ENCODE measurements at places on chromosomes 5 and 9.

- DNase-seq = no peak
Measured at GRCh38 chr5:62284946-62285891, 20.8 kb upstream of the KIF2A start.

DNA sequence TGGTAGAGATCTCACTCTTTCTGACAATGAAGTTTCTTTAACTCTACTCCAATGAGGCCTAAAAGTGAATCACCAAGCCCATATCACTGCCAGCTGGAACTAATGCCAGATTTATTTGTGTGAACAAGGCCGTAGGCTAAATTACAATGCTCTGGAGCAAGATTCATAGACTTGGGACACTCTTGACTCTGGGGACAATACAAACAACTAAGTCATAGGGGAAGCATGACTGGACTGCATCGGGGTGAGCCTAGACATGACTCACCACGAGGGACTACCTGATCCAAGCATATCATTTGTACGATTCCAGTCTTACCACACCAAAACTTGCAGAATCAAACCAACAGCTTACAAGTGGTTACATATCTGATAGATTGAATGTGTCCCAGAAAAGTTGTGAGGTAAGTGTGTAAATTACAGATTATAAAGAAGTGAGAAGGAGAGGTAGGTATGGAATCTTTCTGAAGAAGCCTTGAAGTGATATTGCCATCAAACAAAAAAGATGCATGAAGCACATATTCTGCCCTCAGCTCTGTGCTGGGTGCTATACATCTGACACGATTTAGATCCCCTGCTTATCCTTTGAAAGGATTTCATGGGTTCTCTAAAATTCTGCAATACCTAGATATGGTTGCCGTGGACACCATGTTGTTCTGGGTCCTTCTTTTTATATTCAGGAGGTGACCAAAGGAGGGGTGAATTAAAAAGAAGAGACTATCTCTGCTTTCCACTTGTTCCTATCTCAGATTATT, 199.3 kb upstream of the PDE4D start:
- DNase-seq = no peak

DNA sequence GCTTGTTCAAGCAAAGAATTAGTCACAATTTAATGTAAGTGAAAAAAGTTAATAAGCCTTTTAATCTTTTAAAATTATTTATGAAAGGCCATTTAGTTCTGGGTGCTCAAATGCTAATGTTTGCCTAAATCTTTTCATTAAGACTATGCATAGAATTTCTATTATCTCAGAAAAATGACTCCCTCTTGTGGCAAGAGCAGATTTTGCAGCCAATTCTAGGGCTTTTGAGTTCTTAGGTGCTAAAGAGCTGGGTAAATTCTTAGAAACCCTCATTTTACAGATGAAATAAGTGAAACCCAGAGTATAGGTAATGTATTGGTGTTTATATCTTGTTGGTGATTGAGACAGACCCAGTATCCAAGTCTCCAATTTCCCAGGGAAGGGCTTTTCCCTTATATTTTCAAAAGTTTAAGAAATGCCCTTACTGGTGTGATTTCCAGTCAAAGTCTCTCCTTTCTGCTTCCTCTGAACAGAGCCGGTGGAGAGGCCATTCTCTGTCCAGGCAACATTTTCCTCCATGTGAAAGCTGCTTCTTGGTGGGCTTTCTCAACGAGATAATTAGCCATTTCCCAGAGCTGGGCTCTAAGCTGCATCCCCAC, 24.1 kb upstream of the PCSK5 start:
- no peak for DNase-seq

DNA sequence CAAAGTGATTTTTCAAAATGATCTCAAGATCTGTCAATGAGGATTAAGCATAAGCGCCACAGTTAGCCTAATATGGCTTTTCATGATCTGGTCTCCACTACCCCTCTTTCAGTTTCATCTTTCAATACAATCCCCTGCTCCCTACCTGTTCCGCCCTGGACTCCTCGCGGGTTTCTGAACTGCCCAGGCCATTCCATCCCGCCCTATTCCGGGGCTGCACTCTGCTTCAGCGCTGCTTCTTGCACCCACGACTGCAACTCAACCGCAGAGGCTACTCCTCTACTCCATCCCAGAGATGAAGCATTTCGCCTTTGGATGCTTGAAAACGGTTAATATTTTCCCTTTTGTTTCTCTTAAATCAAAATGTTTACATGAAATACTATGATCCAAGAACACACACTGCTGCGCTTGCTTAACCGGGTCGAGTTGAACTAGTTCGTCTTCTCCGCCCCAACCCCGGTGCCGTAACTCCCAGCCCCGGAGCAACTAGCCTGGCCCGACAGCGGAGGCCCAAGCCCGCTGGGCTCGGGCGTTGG, 716 bp upstream of the OTULIN start:
- peak; percentile 46 for DNase-seq

DNA sequence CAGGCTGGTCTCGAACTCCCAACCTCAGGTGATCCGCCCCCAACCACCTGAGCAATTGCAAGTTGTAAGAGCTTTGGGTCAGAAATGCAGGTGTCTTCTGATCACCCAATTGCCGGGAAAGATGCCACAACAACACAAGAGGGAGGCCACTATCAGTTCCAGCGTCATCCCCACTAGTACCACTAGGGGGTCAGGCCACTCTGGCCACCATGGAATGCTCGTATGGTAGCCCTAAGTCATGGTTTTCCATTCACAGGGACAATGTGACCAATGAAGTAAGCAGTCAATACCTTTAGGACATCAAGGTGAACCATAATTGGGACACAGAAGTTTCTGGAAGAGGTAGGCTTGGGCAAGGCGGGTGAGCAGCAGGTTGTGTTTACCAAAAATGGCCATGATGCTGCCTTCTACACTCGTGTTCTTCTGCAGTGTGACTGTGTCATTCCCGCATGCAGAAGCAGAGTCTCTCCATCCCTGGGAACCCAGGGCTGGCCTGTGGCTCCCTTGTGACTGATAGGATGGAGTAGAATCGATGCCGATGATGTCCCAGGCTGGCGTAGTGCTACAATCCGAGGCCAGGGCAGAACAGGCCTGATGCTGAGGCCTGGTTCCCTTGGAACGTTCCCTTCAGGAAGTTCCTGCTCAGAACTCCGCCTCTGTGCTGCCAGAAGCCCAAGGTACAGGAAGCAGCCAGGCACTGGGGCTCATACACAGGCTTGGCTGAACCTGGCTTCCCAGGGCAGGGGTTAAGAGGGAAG, 42.2 kb upstream of the ANKRD33B start:
- no peak for DNase-seq

GRCh38 chr5:10736354-10736753, 24.7 kb downstream of the DAP start:
- no peak for DNase-seq

- no peak for DNase-seq
Measured at GRCh38 chr5:56359809-56360685, 126.9 kb upstream of the ANKRD55 start.

DNA sequence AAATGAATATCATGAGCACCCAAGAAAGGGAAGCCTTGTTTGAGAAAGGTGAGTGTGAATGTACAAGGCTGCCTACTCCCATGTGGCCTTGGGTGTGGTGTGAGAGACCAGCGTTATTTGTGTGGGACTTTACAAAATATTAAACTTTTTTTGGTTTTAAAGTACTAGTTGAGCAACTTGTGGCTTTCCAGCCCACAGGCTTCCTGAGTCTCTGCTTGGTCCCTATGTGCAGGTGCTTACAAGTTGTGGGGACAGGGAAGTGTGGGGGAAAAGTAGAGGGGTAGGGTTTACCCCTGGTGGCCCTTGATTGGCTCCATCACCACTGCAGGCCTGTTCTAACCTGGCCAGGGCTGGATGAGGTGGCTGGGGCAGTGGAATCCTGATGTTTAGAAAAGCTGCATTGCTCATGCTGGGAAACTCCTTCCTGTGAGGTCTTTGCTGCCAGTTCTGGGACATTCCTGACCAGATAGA, 19.7 kb downstream of the PTTG1 start:
- no peak for DNase-seq

DNA sequence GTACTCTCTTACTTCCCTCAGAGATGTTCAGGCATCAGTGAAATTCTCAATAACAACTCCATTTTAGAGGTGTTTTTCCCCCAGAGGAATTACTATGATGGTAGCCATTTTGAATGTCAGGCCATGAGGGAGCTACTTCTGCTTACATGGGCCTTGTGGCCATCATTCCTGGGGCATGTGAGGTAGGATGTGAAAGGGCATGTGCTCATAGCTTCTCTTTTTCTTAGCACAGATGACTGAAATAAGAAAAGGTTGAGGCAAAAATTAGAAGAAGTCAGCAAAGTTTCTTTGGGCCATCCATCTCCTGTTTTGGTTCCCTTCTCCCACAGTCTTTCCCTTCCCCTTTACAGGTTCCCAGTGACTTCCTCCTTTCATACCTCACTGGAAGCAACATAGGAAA, 68.8 kb downstream of the FEM1C start:
- no peak for DNase-seq

- DNase-seq = no peak
Measured at GRCh38 chr5:173869316-173869715, 18.8 kb upstream of the CPEB4 start.

DNA sequence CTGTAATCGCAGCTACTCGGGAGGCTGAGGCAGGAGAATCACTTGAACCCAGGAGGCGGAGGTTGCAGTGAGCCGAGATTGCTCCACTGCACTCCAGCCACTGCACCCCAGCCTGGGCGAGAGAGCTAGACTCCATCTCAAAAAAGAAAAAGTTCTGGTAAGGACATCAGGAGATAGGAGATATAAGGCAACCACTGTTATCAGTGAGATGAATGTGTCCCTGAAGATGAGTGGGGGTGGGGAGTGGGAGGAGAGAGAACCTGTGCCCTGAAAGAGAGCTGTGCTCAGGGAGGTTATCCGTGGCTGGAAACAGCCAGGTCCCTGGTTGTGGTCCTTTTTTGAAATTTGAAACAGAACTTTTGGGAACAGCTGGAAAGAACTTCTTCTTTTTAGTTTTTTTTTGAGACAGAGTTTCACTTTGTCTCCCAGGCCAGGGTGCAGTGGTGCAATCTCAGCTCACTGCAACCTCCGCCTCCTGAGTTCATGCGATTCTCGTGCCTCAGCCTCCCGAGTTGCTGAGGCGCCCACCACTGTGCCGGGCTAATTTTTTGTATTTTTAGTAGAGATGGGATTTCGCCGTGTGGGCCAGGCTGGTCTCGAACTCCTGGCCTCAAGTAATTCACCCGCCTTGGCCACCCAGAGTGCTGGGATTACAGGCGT, 2.6 kb downstream of the PTPA start:
- DNase-seq = no peak

GRCh38 chr5:154482528-154483449, 4.8 kb upstream of the HAND1 start:
- DNase-seq = no peak

DNA sequence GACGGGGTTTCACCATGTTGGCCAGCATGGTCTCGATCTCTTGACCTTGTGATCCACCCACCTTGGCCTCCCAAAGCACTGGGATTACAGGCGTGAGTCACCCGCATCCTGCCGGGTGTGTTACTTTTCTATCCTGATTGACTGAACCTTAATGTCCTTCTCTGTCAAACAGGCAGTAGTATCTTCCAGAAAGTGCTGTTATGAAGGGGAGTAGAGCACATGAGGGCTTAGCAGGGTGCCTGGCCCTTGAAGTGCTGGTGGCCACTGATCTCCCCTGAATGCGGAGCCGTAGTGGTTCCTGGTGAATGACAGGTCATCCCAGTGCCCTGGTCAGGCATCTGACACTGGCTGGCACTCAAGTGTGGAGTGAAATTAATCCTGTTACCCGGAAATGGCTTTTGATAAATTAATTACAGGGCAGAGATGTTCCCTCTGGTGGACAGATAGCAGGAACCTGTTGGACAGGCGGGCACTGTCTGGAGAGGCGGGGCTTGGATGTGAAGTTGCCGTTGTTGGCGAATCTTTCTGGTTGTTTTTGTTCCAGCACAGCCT, 28.4 kb downstream of the PRRC2B start:
- DNase-seq = no peak

DNA sequence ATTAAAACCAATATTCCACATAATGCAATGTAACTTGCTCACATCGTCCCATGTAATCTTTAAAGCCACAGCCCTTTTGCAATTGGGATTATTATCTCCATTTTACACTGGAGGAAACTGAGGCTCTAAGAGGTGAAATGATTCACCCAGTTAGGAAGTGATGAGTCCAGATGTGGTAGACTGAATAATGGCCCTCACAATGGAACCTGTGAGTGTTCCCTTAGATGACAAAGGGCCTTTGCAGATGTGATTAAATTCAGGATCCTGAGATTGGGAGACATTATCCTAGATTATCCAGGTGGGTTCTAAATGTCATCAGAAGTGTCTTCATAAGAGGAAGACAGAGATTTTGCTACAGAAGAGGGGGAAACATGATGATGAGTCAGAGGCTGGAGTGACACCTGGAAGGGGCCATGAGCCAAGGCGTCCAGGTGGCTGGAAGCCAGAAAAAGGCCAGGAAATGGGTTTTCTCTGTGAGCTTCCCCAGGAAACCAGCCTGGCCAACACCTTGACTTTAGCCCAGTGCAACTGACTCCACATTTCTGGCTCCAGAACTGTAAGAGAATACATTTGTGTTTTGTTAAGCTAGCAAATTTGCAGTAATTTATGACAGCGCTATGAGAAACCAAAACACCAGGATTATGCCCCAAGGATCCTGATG, 139.1 kb downstream of the KCNIP1 start:
- DNase-seq = no peak

DNA sequence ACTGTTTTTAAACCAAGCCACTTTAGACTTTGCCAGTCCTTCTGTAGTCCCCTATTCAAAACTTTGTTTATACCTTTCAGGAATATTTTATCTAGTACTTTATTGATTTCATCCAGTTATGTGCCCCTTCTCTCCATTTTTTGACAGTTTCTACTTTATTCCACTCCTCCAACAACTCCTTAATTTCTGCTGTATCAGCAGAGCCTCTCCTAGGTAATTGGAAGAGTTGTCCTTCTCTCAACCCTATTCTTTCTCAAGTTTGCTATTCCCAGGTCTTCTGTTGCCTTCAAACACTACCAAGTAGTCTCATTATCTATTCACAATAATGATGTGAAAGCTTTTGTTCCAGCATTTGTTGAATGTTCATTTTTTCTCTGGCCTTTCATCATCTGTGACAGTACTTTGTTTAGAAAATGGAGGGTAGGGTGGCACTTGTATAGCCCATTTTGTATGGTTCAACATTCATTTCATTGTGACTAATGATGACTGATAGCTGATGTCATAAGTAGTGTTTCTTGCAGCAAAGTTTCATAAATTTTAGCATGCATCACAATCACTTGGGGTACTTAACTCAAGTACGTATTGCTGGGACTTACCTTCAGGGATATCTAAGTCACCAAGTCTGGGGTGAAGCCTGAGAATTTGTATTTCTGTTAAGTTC, 204.4 kb upstream of the DMRT1 start:
- no peak for DNase-seq

GRCh38 chr9:16236311-16236710, 634.2 kb downstream of the BNC2 start:
- no peak for DNase-seq
